ENCODE measurements at places on chromosomes 1 and 21.
A peak's percentile ranks its signal among the peaks of the same experiment; 100 is the strongest.

- peak; percentile 30 for DNase-seq
Measured at GRCh38 chr1:41239988-41240610, 2.0 kb downstream of the SCMH1 start.

DNA sequence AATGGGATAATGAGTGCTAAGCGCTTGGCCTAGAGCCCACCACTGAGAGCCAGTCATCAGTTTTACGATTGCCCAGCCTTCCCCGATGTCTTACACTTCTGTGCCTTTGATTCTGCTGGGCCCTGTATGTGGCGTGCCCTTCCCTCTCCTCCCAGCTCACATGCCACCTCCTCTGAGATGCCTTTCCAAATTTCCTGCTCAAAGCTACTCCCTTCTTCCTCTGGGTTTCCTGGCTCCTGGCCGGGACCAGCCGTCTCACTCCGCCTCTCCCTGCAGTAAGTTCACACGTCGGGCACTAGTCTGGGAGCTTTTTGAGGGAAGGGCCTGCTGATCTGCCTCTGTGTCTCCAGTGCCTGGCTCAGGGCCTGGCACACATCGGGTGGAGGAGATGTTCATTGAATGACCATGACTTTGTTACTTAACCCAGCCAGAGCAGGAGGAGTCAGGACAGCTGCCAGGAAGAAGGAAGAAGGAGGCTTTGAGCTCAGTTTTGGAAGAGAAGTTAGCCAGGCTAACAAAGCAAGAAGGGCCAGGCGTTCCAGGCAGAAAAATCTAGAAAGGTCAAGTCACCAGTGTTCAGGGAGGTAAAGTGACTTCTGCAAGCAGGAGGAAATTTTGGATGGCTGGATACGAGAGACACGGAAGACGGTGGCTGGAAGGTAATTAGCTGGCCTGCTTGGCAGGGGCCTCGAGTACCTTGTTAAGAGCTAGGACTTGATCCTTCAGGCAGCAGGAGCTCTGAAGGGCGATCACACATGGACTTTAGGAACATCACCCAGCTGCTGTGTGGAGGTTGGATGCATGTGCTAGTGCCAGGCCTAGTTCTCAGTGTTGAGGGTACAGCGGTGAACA is 63.6 kb downstream of the EPHB2 start:
- DNase-seq, result no peak

DNA sequence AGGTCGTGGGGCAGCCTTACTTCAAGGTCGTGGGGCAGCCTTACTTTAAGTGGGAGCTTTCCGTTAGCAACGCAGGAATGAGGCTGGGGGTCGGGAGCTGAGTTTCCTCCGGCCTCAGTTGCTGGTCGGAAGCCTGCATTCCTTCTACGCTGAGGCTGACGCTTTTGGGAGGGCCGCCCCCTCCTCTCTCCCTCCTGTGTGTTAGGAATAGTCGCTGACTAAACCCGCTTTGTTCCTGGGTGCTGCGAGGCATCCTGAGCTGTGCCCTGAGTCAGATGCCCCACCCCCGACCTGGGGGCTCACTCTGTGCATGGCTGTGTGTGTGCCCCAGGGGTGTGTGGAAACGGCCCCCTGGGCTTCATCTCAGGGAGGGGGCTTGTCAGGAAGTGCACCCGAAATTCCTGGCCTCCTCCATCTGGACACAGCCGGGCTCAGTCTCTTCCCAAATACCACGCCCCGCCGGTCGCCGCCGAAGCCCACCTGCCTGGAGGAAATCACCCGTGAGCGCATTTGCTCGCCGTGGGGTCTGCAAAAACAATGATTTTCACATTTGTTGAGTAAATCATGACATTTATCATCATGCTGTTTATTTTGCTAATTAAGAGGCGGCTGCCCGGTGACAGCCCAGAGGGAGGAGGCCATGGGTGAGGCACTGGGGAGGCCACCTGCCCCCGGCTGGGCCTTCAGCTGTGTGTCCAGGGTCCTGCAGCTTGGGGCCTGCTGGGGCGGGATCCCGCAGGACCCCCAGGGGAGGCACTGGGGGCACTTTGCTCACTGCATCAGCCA is 121.4 kb downstream of the PRDM16 start:
- DNase-seq, result no peak

DNA sequence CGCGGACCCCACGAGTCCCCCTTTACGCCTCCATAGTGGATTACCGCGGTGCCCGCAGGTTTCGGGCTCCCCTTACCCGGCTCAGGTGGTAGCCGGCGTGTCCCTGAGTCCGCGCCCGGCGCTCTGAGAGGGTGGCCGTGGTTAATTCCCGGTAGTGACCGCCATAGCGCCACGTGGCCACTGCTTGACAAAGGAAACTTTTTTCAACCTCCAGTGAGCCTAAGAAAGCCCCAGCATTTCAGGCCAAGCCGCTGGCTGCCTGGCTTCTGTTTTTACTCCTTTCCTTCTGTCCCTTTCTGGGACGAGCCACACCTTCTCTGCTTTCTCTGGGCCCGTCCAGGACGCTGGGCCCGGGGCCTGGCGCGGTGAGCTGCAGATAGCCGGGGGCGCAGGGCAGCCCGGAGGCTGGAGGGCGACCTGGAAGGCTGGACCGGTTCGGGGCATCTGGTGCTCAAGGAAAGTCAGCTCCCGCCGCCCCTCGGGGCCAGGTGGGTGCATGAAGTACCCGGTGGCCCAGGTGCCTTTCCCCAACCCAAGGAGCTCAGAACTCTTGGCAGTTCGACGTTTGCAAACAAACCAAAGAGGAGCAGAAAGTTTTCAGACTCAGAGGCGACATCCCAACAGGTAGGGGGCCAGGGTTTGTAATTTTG is 540 bp upstream of the C1orf198 start:
- DNase-seq, result peak; percentile 11

DNA sequence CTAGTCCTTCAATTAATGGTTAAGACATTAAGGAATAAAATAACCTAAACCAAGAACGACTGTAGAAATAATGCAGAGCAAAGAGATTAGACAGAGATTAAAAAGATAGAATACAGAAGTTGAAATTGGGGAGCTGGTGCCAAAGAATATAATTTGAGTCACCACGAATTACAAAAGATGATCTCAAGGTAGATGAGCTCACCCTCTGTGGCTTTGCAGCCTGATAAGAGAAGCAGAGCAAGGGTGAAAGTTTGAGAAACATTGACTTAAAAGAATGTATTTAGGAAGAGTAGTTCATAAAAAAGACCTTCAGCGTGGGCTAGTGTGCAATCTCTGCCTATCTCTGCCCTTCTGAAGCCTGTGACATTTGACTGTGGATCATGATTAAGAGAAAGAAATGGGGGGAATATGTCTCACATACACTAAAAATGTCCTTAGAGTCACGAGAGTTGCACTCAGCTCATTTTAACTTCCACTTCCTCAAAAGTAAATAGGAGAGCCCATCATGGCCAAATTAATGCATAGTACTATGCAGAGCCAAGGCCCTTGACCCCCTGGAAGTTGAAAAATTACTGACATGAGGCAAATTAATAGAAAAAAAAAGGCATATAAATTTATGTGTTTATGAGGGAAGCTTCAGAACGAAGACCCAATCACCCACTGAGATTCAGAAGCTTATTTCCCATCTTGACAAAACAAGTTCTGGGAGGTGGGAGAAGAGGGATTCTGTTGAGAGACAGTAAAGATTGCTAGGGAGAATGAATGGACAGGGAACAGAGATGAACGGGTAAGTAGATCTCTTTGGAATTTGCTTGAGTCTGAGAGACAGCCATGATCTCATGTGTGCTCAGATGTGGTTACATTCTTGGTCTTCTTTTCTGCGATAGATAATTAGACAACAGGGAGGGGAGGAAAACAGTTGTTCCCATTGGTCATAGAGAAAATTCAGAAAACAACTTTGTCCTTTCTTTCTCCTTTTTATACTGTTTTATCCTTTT is 395.4 kb upstream of the LRRC7 start:
- no peak for DNase-seq

GRCh38 chr1:3079381-3080052 is 10.5 kb downstream of the PRDM16 start:
- no peak for DNase-seq

GRCh38 chr1:224213438-224214119 is 30.5 kb downstream of the DEGS1 start:
- no peak for DNase-seq

- no peak for DNase-seq
Measured at GRCh38 chr1:47611992-47612391, 174.1 kb downstream of the FOXD2 start.

GRCh38 chr1:233479110-233479890 is 134.6 kb upstream of the KCNK1 start:
- DNase-seq, result no peak

DNA sequence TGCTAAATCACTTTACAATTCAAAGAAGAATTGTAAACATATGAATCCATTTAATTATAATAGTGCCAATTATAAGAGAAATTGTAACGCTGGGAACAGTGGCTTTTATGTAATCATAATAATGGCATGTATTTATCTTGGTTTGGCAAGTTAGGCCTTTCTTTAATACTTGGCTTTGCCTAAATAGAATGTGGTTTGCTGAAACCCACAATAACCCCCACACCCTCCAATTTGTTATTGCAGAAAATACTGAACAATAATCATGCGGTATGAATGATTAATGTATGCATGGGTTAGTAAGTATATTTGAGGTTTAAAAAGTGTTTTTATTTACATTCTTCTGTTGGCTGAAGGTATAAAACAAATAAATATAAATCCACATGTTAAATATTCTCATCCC is 138.2 kb downstream of the NFIA start:
- no peak for DNase-seq

DNA sequence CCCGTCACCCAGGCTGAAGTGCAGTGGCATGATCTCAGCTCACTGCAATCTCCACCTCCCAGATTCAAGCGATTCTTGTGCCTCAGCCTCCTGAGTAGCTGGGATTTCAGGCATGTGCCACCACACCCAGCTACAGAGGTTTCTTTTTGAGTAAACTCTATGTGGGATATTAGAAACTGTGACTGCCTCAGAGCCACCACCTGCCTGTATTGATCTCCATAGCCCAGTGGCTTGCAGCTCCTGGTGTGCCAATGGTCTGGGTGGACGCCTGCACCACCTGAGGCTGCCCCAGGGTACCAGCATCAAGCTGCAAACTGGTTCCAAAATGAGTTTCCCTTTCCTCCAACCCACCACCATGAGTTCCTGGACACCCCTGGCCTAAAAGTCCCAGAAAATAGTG is 89.7 kb upstream of the SLC44A3 start:
- DNase-seq, result no peak

- no peak for DNase-seq
Measured at GRCh38 chr1:173628888-173629287, 6.2 kb upstream of the TEX50 start.

GRCh38 chr1:198258491-198258890 is 101.7 kb downstream of the NEK7 start:
- no peak for DNase-seq

- DNase-seq, result peak; percentile 83
Measured at GRCh38 chr1:149884433-149885338, 14.7 kb upstream of the BOLA1 start.

GRCh38 chr1:76294482-76295194 is 220.1 kb downstream of the ST6GALNAC3 start:
- DNase-seq, result no peak

- no peak for DNase-seq
Measured at GRCh38 chr1:200473698-200474371, 64.0 kb upstream of the ZNF281 start.

- no peak for DNase-seq
Measured at GRCh38 chr1:97174039-97174704, 452.6 kb downstream of the PTBP2 start.

GRCh38 chr1:19445417-19446342 is 39.7 kb downstream of the CAPZB start:
- no peak for DNase-seq

GRCh38 chr1:211349741-211350140 is 23.1 kb downstream of the TRAF5 start:
- no peak for DNase-seq

DNA sequence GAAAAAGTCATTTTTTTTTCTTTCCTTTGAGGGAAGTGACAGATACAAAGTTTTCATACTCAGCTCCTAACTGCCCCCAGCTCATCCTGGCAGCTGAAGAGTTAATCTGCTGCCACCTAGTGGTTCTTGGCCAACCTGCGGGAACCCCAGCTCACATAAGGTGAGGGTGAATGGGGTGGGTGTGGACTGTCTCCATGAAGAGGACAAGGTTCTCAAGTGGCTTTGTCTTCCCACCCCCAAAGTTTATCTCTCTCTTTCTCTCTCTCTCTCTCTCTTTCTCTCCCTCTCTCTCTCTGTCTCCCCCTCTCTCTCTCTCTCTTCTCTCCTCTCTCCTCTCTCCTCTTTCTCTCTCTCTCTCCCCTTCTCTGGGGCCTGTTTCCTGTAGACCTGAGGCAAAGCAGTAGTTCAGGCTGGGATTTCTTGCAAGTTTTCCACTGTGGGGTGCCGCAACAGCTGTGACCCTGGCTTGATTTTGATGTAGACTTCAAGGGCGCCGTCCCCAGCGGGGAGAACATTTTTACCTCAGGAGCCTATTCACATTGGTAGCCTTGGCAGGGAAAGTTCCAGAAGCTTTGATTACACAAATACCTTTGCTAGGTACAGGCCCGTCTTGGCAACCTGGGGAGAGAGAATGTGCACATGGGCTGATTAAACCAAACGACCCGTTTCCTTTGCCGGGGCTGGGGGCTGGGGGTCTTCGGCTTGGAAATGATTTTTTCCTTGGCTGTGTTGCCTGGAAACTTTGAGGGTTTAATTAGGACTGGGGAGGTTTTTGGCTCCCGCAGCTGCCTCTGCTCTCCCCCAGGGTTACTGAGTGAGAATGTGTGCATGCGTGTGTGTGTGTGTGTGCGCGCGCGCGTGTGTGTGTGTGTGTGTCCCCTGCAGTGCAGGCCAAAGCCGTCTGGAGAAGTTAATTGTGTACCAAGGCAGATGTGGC is 135.9 kb downstream of the TM2D1 start:
- no peak for DNase-seq

- DNase-seq, result no peak
Measured at GRCh38 chr1:156705321-156705917, at the start of gene CRABP2. Gene CRABP2 (minus strand): TSS chr1:156705583. CDS start chr1:156705446, 137 bp downstream.

DNA sequence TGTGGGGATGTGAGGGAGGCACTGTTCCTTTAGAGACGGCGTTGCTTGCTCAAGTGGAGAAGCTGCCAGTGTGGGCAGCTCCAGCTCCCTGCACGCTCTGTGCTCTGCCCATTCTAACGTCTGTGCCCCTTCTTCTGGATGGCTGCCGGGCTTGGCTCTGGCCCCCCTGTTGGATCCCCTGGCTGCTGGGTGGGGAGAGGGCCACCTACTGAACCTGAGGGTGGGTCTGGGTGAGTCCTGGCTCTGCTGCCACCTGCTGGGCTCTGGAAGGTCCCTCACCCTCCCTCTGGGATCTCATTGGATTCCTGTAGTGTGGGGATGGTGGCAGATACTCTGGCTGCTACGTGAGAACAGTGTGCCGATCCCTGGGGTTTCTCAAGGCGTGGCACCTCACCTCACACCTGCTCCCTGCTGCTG is 5.0 kb downstream of the PFKL start:
- no peak for DNase-seq

- peak; percentile 63 for DNase-seq
Measured at GRCh38 chr1:185566995-185567394, 167.2 kb upstream of the HMCN1 start.

DNA sequence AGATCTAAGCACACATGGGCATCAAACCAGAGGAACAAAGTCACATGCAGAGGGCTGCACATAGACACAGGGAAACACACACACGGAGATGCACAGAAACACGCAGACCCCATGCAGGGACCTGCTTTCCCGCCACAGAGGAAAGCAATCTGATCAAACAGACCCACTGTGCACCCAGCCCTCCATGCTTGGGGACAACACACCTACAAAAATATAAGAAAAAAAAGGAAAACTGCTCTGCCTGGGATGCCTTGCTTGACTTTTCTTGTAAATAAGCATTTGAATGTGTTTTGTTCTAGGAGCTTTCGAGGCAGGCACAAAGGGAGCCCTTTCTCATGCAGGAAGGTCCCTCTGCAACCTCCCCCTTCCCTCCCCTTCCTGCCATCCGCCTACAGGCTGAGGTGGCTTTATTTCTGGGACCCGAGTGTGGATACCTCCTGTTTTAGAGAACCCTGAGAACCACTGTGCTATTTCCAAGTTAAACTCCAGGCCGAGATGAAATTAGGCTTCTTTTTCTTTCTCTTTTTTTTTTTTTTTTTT is 3.5 kb upstream of the ICMT start:
- DNase-seq, result no peak
